ENCODE measurements at places on chromosomes 4 and X. TPM values are rescaled to one million over a fixed set of nuclear protein-coding genes. Genes with fewer than 3 reads are reported as not detected.

The SLC26A1 gene
- not detected for total RNA-seq

DNA sequence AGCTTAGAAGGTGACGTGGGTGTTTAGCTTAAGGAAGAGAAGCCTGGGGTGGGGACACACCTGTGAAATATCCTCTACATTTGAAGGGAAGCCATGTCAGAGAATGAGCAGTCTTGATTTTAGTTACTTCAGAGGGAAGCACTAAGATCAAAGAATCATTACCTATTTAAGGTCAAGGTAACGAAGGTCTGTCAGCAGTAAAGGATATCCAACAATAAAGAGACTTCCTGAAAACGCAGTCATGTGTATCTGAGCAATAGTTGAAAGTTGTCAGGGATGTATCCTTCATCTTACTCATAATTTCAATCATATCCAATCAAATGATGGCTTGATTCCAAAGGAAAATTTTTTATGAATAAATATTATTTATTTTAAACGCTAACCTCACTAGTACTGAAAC is 33.5 kb downstream of the IGFBP7 start:
- no peak for ATAC-seq

DNA sequence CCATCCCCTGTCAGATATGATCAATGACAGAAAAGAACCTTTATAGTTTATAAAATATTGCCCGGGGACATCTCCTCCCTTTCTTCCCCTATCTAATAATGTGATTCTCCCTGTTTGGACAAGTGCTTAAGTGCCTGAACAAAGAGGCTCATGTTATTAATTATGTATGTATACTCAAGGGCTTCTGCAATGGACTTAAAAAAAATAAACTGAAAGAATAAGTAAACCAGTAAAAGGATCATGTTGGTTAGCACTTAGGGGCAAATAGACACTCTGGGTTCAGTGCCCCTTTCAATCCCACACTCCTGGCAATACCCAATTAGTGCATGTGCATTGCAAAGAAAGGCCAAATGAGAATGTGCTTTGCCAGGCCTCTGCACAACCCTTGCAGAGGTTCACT is 30.7 kb upstream of the RPS6KA6 start:
- no peak for ATAC-seq

- ATAC-seq = no peak
Observed at GRCh38 chr4:126182786-126183185, 868.0 kb downstream of the FAT4 start.

- ATAC-seq = no peak
Observed at GRCh38 chr4:4921077-4921476, 61.6 kb downstream of the MSX1 start.

The RPS6KA6 gene
- 0.96 TPM for total RNA-seq

DNA sequence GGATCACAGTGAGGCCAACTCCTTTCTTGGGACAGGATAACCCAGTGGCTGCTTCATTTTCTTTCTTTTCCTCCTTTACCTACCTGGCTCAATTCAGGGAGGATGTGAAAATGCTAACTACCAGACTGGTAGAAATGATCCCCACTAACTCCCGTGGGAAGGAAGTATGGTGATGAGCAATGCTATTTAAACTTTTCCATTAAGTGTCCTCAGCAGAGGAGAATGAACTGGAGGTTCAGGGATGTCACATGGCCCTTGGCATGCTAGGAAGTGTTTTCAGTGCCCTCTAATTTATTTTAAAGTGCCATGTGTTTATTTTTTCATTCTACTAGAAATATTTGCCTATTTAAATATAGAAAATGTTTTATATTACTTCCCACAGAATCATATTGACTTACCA is 363.9 kb downstream of the PPP3CA start:
- no peak for ATAC-seq

GRCh38 chr4:40515398-40516293 is 114.0 kb downstream of the RBM47 start:
- ATAC-seq = peak; percentile 57

GRCh38 chr4:56099378-56099786 is 150.6 kb downstream of the CEP135 start:
- no peak for ATAC-seq

DNA sequence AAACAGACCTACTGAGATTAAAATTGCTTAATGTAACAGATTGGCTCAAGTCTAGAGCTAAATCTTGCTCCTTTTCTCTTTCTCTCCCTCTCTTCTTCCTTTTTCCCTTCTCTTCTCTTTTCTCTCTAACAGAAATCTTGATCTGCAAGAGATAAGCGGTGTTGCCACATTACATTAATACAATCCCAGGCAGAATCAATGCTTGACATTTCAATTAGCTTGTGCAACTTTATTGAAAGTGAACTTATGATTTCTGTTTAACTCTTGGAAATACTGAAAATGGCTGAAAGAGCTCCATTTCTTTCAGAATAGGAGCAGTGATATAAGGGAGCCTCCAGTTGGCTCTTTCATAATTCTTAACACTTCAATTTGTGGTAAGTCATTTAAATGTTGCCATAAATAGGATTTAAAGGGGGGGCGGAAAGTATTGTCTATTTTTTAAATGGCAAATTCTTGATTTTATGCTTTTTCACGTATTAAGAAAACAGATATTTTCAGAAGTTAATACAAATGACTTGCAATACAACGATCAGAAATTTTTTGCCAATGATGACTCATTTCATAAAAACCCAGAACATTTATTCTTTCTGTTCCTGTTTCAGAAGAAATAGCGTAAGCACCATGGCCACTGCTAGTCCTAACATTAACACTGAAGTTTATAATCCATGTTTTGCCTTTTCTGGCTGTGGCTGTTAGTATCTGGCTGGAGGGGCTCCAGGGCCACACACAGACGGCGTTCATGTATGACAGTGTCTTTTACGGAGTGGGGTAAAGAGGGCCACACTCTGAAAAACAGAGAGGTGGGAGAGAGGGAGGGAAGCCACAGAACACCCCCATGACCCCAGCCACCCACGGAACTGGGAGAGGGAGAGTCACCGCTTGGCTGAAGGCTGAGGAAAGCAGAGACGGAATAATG is 115.7 kb upstream of the FAT1 start:
- peak; percentile 32 for ATAC-seq

GRCh38 chr4:184376126-184376838 is 98.1 kb downstream of the IRF2 start:
- no peak for ATAC-seq

The NSG1 gene
- 58.5 TPM for total RNA-seq

The DCLK2 gene
- 0.40 TPM for total RNA-seq

- no peak for ATAC-seq
Observed at GRCh38 chr4:172188248-172188988, 375.2 kb downstream of the GALNTL6 start.

DNA sequence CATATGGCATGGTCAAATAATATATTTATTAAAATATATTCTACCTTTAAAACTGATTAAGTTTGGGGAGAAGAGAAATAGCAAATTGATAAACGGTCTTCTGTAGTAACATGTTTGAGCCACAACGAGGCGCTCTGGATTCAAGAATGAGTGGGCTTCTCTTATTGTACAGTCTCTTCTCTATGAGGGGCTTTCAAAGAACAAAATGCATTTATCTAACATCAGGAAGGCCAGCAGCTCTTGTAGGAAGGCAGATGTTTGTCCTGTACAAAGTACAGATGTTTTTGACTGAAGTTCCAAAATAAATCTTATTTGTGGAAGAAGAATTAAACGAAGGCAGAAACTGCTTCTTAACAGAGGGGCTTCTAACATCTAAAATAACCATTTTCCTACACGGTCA is 153.6 kb downstream of the RASL11B start:
- no peak for ATAC-seq

DNA sequence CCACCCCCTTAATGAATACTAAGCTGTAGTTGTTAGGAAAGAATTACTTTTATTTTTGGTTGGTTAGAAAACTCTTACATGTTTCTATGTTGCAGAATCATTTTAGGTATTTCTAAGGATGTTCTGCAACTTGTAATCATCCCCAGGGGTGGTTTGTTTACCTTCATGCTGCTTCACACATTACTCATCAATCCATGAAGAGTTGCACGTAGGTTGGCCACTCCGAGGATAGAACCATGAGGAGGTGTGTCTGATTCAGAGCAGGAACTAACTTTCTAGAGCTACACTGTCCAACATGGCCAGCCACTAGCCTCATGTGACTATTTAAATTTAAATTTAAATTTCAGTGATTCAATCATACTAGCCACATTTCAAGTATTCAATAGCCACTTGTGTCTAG is 127.2 kb upstream of the FRMPD4 start:
- ATAC-seq = peak; percentile 86

The FAM47A gene
- not detected for total RNA-seq

- no peak for ATAC-seq
Observed at GRCh38 chr4:10198365-10198764, 81.8 kb upstream of the WDR1 start.

- no peak for ATAC-seq
Observed at GRCh38 chr4:99857307-99857706, 36.9 kb downstream of the LAMTOR3 start.

DNA sequence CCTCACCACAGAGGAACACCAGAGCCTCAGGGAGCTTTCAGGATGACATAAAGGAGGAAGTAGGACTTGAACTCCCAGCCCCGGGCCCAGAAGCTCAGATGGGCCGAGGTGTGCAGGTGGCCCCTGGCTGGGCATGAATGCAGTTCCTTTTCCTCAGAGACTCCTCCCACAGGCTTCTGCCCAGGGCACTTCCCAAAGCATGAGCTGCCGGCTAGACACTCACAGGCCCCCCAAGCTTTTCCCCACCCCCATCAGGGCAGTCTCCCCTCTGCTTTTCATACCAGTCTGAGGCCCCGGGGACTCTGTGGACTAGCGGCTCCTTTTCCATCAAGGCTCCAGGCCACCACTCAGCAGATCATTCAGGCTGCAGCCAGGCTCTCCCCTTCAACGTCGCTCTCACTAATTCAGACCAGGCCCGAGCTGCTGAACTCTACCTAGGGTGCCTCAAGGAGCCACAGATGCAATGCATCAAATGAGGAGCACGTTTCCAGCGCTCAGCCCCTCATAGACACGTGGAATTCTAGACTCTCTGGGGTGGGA is 36.9 kb downstream of the HMX1 start:
- no peak for ATAC-seq

The TRAPPC11 gene
- total RNA-seq = 22.7 TPM

- no peak for ATAC-seq
Observed at GRCh38 chr4:183469285-183469684, 24.8 kb downstream of the CDKN2AIP start.

DNA sequence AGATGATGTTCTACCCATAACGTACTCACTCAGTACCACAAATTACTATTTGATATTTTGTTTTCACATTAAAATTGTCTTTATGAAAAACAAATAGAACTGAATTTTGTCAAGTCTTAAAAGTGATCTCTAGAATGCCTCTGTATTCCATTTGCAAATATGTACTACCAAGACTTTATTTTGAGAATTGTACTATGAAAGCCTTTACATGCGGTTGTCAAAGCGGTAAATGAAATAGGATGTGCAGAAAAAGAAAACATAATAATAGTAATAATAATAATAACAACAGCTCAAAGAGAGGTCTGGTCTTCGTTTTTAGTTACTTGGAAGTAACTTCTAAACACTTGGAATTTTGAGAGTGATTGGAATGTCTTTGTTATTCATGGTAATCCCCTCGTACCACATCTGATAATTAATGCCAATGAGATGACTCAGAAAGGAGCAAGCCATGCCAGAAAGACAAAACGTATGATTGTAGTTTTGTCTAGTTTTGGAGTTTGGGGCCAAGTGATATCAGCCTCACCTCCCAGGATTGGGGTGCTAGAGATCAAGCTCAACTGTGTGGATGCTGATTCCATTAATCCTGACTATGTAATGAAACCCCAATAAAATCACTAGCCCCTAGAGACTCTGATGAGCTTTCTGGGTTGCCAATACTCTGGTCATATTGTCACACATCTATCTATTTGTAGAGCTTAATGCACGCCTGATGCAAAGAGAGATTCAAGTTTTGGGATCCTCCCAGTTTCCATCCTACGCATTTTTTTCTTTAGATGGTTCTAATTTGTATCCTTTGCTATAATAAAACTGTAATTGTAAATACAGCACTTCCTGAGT is 20.2 kb upstream of the CTSO start:
- no peak for ATAC-seq

GRCh38 chr4:138190452-138190858 is 51.7 kb downstream of the SLC7A11 start:
- ATAC-seq = no peak

GRCh38 chr4:791898-792625 is 33.9 kb downstream of the CPLX1 start:
- ATAC-seq = peak; percentile 22

The CT55 gene
- total RNA-seq = not detected

The MAP9 gene
- 1.7 TPM for total RNA-seq

DNA sequence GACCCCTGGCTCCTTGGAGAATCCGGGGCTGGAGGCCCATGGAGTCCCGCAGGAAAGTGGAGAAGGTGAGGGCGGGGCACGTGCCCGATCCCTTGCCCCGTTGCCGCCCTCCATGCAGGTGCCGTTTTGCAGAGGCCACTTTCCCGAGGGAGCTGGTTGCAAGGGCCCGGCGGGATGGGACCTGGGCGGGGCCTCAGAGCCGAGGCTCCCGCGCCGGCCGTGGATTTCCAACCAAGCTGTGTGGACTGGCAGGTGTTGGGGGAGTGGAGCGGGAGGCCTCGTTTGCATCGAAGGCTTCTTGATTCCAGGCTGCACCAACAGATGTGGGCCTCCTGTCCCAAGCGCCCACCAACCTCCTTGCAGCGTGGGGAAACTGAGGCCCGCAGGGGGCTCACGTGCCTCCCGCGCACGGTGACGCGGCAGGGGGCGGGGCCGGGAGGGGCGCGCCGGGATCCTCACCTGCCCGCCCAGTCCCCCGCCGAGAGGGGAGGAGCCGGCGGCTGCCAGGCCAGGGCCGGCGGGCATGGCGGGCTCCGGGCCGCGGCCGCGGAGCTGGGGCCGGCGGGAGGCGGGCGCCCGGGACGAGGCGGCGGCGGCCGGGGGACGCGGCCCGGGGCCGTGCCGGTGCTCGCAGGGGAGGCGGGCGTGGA is 24.9 kb downstream of the SH3BP2 start:
- peak; percentile 56 for ATAC-seq

The TRPC5OS gene
- total RNA-seq = not detected

- no peak for ATAC-seq
Observed at GRCh38 chrX:100076031-100076430, 334.0 kb downstream of the PCDH19 start.

- peak; percentile 72 for ATAC-seq
Observed at GRCh38 chr4:21202959-21203358, 502.7 kb downstream of the PACRGL start.

The ARHGAP24 gene
- total RNA-seq = 6.1 TPM

- no peak for ATAC-seq
Observed at GRCh38 chrX:103879339-103879738, 47.3 kb upstream of the RAB9B start.

The NXT2 gene
- total RNA-seq = 8.5 TPM

- no peak for ATAC-seq
Observed at GRCh38 chrX:130165181-130165702, 399 bp downstream of the AIFM1 start.

- no peak for ATAC-seq
Observed at GRCh38 chr4:105414316-105414715, 59.5 kb downstream of the PPA2 start.

- ATAC-seq = no peak
Observed at GRCh38 chrX:21883258-21883657, 27.5 kb downstream of the YY2 start.

Data from esophagus mucosa (tissue), 1 donor.